ENCODE measurements at places on chromosomes 4 and X.

DNA sequence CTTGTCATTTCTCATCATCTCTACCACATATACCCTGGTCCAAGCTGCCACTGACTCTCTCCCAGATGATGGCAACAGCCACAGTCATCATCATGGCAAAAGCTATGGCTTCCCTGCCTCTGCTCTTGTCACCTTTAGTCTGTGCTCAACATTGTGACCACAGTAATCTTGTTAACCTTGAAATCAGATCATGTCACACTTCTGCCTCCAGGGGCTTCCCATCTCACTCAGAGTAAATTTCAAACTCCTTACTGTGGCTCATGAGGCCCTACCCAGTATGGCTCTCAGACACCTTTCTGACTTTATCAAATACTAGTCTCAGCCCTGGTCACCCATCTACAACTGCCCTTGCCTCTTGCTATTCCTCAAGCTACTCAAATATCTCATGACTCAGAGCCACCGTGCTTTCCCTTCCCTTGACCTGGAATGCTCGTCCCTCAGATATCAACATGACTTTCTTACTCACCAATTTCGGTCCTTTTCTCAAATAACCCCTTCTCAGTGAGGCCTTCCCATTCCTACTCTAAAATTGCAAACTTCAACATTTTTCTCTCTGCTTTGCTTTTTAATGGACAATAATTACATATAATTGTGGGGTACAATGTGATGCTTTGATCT lies 41.1 kb upstream of the STIM2 start:
- no peak for DNase-seq

- DNase-seq: no peak
Observed at GRCh38 chr4:162274354-162274753, 110.6 kb upstream of the FSTL5 start.

GRCh38 chr4:10506077-10506476 lies 48.9 kb upstream of the ZNF518B start:
- DNase-seq: no peak

- no peak for DNase-seq
Observed at GRCh38 chr4:23061431-23061830, 368.7 kb downstream of the GBA3 start.

- DNase-seq: no peak
Observed at GRCh38 chr4:166777760-166778159, 456.5 kb downstream of the SPOCK3 start.

GRCh38 chr4:101280866-101281600 lies 66.3 kb downstream of the PPP3CA start:
- no peak for DNase-seq

GRCh38 chr4:150332086-150332485 lies 249.9 kb upstream of the MAB21L2 start:
- no peak for DNase-seq

DNA sequence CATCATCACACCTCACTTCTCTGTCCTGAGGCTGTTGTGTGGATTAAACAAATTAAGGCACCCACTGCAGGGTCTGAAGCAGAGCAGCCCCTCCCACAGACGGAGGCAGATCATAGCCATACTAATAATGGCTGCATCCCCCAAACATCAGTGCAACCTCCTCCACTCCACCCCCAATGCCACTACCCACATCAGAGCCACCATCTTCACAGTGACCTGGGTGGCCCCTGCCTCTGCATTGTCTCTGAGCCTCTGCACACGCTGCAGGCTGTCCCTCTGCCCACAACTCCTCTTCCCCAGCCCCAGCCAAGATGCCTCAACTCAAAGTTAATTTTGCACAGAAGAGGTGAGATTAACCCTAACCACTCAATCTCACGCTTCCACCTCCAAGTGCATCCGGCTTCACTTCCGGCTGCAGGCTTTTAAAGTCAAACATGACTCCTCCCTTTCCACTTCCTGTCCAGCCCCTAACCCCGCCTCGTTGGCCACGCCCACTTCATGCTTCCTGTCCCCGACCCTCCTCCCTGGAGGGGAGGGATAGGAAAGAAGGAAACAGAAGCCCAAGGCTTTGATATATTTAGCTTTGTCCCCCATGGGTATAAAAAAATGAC lies 22.7 kb downstream of the JAKMIP1 start:
- no peak for DNase-seq

DNA sequence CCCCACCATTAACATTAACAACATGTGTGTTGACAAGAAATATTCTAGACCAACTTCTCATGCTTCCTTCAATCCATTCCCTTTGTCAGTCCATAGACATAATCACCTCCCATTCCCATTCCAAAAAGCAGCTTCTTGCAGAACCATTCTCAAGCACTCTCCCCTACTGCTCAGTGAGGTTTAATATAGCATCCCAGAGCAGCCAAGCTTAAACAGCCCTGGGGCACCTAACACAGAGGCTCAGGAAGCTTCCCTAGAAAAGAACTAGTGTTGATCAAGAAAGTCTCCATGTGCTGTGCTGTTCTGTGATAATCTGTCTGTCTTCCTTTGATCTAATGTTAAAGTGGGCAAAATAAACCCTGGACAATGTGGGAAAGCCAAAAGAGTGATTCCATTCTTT lies 174.2 kb upstream of the NOCT start:
- DNase-seq: no peak

GRCh38 chr4:183096276-183096965 lies 2.6 kb upstream of the WWC2 start:
- DNase-seq: no peak

DNA sequence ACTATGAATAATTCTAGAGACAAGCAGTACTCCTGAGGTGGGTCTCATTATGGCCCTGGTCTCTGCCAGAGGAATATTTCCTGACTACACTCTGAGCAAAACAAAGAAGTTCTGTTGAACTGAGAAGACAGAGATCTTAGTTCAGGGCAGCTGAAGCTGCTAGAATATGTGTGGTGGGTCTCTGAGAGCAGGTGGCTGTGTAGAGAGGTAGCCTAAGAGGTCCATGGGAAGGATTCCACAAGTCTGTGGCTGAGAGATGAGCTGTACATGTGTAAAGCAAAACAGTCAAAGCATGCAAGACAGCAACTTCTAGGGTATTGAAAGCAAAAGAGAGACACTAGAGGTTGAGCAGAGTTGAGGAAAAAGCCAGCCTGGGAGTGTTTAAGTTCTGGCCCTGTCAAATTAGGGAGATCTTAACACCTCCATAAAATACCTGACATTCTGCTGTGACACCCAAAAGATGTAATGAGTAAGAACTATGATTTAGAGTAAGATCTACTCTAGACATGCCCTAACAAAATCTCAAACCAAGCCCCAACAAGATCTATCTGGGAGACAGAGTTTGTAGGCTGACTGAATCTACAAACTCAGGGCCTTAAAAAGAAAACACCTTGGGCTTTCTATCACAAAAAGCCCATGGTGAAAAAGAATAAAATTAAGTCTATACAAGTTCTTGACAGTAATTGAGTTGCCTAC lies 274.4 kb downstream of the BANK1 start:
- no peak for DNase-seq

DNA sequence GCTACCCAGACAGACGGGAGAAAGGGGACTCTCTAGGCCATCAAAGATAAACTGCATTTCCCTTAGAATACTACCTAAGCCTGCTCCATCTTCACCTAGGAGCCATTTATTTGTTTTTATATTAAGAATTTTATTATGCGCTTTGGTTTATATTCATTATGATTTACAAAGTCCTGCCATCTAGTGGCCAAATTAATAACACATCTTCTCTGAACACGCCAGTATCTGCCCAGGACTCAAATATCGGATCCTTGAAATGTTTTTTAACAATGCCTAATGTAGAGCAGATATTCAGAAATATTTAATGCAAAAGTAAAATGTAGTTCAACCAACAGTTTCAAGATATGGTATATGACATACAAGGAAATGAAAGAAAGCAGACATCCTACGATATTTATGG lies 20.8 kb upstream of the PRPS2 start:
- DNase-seq: no peak

GRCh38 chr4:93183576-93183975 lies 645.0 kb upstream of the ATOH1 start:
- DNase-seq: no peak

DNA sequence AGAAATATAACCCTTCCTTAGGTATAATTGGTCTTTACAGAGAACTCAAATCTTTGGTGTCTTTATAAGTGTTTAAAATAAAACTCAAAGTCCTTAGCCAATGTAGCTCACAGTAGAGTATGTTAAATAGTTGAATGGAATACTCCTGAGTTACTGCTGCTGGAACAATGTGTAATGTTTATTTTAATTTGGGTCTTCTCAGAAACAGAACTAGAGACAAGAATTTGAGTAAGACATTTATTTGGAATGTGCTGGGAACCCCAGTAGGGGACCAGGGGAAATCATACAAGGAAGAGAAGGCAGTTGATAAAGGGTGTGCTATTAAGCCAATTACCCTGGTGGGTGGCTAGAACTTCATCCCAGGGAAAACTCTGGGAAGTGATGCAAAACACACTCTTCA lies 240.4 kb upstream of the LDB2 start:
- no peak for DNase-seq

DNA sequence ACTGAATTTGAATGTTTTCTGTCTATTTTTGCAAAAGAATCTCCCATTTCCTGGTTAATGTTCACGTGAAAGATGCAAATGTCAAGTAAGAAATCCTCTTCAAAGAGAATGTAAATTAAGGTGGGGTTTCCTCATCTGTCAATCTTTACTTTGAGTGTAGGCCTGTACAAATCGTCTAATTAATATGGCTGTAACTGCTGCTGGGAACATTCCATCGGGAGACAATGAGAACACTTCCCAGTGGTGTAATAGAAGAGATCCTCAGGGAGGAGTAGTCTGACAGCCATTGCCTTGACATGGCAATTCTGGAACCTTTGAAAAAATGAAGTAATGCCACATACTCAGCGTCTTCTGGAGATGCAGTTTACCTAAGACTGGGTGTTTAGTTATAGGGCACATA lies 3.7 kb downstream of the EREG start:
- no peak for DNase-seq

DNA sequence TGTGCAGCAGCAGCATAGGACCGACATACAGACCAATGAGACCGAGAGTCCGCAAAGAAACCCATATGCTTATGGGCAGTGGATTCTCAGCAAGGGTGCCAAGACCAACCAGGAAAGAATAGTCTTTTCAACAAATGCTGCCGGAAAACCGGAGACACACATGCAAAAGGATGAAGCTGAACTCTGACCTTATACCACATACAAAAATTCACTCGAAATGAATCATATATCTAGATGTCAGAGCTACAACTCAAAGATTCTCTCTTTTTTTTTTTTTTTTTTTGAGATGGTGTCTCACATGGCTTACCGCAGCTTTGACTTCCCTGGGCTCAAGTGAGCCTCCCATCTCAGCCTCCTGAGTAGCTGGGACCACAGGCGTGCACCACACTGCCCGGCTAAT lies 16.0 kb upstream of the MXD4 start:
- DNase-seq: no peak

DNA sequence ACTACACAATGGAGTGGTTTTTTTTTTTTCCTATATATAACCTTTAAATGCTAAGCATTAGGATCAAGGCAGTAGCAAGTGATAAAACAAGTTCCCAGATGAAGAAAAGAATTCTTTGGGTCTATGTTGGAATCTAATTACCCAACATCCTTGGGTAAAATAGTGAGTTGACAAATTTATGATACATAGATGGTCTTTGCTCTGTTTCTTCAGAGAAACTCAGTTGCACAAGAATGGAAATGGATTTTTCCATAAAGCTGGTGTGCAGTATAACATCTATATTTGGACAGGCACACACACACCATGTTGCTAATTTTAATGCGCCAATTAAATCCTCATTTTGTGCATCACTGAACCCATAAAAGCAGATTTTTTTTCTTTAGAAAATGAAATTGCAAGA lies 137.0 kb upstream of the MED14 start:
- no peak for DNase-seq

DNA sequence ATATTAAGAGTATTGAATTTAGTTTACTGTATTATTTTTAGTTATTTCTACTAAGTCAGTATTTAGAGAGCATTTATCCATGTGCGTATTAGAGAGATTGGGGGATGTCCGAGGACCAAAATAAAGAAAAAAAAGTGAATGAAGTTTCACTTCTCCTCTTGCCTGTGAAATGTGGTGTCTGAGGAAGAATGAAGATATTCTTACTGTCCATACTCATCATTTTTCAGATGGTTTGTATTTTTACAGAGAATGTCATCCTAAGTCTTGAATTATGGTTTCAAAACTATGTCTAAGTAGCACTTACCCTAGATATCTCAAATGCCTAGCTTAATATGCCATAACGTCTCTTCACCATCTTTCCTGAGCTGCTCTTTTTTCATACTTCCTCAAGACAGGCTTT lies 854.3 kb downstream of the C4orf33 start:
- DNase-seq: no peak

DNA sequence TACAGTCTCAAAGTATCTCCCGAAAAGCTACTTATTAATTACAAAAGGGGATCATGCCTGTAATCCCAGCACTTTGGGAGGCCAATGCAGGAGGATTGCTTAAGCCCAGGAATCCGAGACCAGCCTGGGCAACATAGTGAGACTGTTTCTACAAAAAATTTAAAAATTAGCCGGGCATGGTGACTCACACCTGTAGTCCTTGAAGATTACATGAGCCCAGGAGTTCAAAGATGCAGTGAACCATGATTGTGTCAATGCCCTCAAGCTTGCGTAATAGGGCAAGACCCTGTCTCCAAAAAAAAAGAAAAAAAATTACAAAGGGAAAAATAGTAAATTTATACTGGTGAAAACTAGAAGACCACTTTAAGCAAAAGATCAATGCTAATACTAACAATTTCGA lies 3.3 kb upstream of the PORCN start:
- DNase-seq: no peak

DNA sequence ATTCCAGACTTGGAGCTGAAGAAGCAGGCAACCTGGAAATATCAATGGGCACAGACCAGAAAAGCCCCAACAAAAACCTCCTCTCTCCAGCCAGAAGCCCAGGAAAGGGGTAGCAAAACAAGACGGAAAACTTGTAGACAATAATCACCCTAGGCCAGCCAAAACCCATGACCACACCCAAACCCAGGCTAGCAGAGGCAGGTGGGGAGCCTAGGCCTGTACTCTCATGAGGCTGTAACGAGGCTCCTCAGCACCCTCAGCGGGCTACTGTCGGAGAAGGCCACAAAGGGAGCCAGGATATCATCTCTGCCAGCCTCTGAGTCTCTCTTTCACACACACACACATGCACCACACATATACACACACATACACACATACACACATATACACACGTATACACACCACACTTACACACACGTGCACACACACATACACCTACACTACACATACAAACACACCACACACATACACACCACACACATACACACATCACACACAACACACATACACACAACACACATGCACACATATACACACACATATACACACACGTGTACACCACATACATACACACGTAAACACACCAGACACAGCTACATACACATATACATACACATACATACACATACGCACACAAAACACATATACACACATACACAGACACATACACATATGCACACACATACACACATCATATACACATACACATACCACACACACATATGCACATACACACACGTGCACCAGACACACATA lies 90.6 kb downstream of the FHDC1 start:
- no peak for DNase-seq

GRCh38 chr4:32789026-32789608 lies 2068.9 kb downstream of the PCDH7 start:
- DNase-seq: no peak
